ENCODE measurements at places on chromosomes 3 and 15. TPM values are rescaled to one million over a fixed set of nuclear protein-coding genes. Genes with fewer than 3 reads are reported as not detected.

The ACSBG1 gene
- total RNA-seq = not detected

The FRMD5 gene
- total RNA-seq = 0.93 TPM

The FETUB gene
- not detected for total RNA-seq

The TM4SF4 gene
- total RNA-seq = not detected

The STRA6 gene
- 0.14 TPM for total RNA-seq

The ZNF80 gene
- 0.71 TPM for total RNA-seq

The KLHL25 gene
- total RNA-seq = 6.0 TPM

The A4GNT gene
- total RNA-seq = not detected

The SPINK8 gene
- not detected for total RNA-seq

The DNAJB8 gene
- total RNA-seq = not detected

The GADL1 gene
- total RNA-seq = not detected

The SCG5 gene
- 2.0 TPM for total RNA-seq

The ZIC4 gene
- total RNA-seq = not detected

The EPHB1 gene
- total RNA-seq = 0.60 TPM

The TMEM43 gene
- total RNA-seq = 17.5 TPM

The TUSC7 gene
- not detected for total RNA-seq

The ALG1L2 gene
- total RNA-seq = 0.64 TPM

The C3orf20 gene
- total RNA-seq = not detected

The PRR20G gene
- total RNA-seq = not detected

The GNAT1 gene
- not detected for total RNA-seq

The ITPKA gene
- 7.1 TPM for total RNA-seq

The SLC22A14 gene
- total RNA-seq = not detected

The MCTP2 gene
- total RNA-seq = 48.2 TPM

The INSYN1 gene
- total RNA-seq = not detected

The SAMMSON gene
- total RNA-seq = not detected

The RLBP1 gene
- not detected for total RNA-seq

The CIAO2A gene
- total RNA-seq = 95.4 TPM

The SEC61A1 gene
- total RNA-seq = 127 TPM

The TEX55 gene
- total RNA-seq = not detected

The CD276 gene
- 2.5 TPM for total RNA-seq

The SPTBN5 gene
- 0.55 TPM for total RNA-seq

The FBXO40 gene
- total RNA-seq = not detected
